ENCODE measurements at places on chromosomes 7 and 10. TPM values are rescaled to one million over a fixed set of nuclear protein-coding genes. Genes with fewer than 3 reads are reported as not detected.

Gene C7orf33
- total RNA-seq = not detected

Gene LEP
- total RNA-seq = 0.10 TPM

Gene NRAP
- total RNA-seq = under 0.01 TPM

DNA sequence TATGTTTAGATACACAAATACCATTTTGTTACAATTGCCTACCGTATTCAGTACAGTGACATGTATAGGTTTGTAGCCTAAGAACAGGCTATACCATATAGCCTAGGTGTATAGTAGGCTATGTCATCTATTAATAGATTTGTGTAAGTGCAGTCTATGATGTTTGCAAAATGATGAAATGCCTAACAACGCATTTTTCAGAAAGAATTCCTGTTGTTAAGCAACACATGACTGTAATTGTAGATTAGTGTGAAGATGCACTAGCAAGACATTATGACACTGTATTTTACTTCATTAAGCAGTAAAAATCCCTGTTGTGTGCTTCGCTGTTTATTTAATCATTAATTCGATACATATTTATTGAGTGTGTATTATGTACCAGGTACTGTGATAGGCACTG lies 446.0 kb downstream of the SUGCT start:
- H3K4me3 ChIP-seq = no peak overlapping the region
- H3K36me3 ChIP-seq = no peaks in the 10 kb centered on the region
- DNase-seq = no peak
- H3K4me1 ChIP-seq = no peaks in the 10 kb centered on the region

DNA sequence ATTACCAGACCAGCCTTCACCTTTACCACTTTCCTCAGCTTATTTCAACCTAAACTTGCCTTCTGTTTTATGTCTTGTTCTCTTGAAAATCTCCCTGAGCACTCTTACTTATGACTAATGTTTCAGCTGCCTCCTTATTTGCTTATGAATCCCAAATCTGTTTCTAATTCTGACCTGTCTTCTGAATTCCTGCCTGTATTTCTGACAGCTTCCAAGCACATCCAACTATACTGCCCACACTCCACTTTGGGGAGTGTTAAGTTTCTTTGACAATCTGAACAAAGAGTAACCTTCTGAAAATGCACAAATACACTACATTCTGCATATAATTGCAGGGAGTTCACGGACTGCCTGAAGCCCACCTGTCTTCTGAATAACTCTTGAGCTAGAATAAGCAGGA lies 48.7 kb downstream of the ARMC3 start:
- no peak overlapping the region for H3K27ac ChIP-seq
- H3K4me1 ChIP-seq = no peaks in the 10 kb centered on the region
- H3K36me3 ChIP-seq = no peaks in the 10 kb centered on the region
- no peak for DNase-seq

- peaks cover 5% of the 10 kb centered on the region for H3K36me3 ChIP-seq
- no peaks in the 10 kb centered on the region for H3K27me3 ChIP-seq
- H3K27ac ChIP-seq = no peak overlapping the region
- H3K4me1 ChIP-seq = no peaks in the 10 kb centered on the region
These were observed 13.6 kb downstream of the MRPS33 start for GRCh38 chr7:141001122-141001521.

DNA sequence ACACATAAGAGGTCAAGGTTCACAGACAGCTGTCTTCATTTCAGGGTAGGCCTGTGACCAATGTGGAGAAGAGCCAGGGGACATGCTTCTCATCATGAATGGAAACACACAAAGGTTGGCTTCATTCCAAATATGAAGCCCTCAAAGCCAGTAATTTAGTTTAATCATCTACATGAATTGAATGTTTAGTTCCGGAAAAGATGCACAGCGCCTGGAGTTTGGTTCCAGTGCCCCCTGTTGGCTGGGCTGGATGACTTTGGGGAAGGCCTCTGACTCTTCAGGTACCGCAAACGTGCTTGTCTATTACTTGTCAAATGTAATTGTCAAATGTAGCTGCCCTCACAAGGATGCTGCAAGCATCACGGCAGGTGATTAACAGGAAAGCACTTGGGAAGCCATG lies 130.7 kb downstream of the ADRA2A start:
- no peaks in the 10 kb centered on the region for H3K4me1 ChIP-seq
- no peaks in the 10 kb centered on the region for H3K36me3 ChIP-seq
- H3K27me3 ChIP-seq = no peaks in the 10 kb centered on the region

DNA sequence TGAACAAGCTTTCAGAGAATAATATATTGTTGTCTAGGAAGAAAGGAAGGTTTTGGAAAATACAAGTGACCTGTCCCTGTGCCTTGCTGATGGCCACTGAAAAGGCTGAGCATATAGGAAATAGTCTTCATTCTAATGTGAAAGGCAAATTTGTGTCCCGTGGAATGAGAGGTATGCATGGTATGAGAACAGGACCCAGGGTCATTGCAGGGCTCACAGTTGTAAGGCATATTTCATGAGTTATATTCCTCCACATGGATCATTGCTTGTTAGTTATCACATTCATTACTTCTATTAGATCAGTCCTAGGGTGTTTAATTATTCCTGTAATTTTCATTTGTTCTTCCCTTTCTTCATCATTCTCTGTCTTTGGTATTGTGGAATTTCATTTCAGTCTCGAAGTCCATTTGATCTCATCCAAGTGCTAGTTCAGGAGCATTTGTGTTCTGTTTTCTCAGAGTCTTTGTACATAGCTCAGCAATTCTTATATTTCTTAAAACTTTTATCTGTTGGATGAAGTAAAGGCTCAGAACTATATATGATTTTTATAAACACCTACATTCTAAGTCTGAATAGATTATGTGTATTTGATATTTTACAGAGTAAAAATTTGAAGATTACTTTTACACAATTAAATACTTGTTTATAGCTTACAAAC lies 39.4 kb upstream of the ARHGAP21 start:
- no peaks in the 10 kb centered on the region for H3K4me1 ChIP-seq
- H3K27me3 ChIP-seq = no peaks in the 10 kb centered on the region
- DNase-seq = no peak

DNA sequence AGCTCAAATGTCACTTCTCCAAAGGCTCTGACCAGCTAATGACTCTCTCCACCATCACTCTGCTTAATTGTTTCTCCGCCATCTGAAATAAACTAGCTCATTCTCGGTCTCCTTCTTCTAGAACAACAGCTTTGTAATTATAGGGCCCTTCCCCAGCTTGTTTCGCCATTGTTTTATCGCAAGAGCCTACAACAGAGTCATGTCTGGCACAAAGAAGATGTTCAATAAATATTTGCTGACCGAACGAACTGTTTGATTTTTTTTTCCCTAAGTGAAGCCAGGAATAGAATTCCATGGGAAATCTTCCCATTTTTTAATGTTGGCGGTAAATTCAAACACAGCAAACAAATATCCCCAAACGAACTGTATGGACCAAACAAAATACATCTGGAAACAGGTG lies 63.8 kb upstream of the NMT2 start:
- H3K4me1 ChIP-seq = no peaks in the 10 kb centered on the region
- DNase-seq = no peak
- H3K27ac ChIP-seq = no peak overlapping the region
- H3K27me3 ChIP-seq = no peaks in the 10 kb centered on the region

- H3K36me3 ChIP-seq = no peaks in the 10 kb centered on the region
- H3K4me3 ChIP-seq = no peak overlapping the region
- H3K4me1 ChIP-seq = peaks cover 20% of the 10 kb centered on the region
- no peak for DNase-seq
- H3K27ac ChIP-seq = no peak overlapping the region
These were observed 172.5 kb upstream of the SHH start for GRCh38 chr7:155984609-155985405.

DNA sequence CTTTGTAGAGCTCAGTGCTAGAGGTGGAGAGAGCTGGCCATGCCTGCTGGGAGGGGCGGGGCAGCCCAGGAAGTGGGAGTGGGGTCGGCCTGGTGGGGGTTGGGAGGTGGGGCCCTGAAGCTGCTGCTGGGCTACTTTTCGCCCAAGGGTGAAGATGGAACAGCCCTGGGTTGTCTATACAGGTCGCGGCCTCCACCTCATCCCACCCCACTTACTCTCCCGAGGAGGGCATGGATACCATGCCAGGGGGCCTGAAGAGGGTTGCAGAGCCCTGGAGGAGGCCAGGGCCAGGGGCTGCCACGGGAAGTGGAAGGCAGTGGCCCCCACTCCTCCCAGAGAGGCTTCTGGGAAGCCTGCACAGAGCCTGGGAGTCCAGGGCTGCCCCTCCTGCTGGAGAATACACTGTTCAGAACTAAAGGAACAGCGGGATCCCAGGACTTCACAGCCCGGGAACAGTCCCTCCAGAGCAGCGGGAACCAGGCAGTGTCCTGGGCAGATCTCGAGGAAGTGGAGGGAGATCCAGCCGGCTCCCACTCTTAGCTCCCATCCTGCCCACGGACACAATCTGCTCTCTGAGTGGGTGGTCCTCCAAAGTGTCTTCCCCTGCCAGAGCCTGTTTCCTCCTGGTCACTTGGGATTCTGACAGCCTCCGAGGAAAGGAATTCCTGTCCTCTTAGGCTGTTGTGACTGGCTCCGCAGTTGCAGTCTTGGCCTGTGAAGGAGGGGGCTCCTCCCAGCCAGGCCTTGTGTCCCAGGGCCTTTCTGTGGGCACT lies 23.5 kb downstream of the MAT1A start:
- H3K36me3 ChIP-seq = no peaks in the 10 kb centered on the region
- no peaks in the 10 kb centered on the region for H3K27me3 ChIP-seq
- DNase-seq = peak; percentile 19
- no peak overlapping the region for H3K4me3 ChIP-seq
- H3K4me1 ChIP-seq = peaks cover 8% of the 10 kb centered on the region

GRCh38 chr10:61397175-61397986 lies 55.8 kb downstream of the TMEM26 start:
- H3K27me3 ChIP-seq = no peaks in the 10 kb centered on the region
- DNase-seq = no peak
- H3K27ac ChIP-seq = no peak overlapping the region
- H3K4me1 ChIP-seq = no peaks in the 10 kb centered on the region

DNA sequence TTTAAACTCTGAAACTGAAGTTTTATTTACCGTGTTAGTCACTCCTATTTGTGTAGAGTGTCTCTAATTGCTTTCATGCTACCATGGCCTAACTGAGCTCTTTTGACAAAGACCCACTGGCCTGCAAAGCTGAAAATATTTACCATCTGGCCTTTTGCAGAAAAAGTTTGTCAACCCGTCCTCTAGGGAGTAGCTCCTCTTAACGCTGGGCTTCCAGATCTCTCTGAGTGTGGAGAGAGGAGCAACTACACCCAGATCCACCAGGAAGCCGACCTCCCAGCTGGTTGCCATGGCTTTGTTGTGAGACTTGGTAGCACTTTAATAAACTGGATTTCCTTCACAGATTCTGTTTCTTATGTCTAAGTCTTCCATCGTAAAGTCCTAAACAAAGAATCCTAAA lies 4.2 kb upstream of the C10orf71 start:
- H3K27me3 ChIP-seq = peaks cover 5% of the 10 kb centered on the region
- no peak overlapping the region for H3K27ac ChIP-seq
- no peak for DNase-seq

DNA sequence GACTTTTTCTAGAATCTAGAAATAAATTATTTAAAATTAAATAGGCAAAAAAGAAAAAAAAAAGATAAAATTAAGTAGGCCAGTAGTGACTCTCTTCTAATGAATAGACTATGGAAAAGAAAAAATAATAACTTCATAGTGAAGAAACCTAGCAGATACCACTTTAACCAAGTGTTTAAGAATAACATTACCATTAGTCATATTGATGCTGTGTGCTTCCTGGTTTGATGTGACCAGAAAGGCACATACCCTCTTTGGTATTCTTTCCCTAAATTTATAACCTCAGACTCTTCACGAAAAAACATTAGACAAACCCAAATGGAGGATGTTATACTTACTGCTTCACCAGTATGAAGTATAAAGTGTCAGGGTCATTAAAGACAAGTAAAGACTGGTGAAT lies 42.6 kb downstream of the KIF20B start:
- H3K36me3 ChIP-seq = peaks cover 4% of the 10 kb centered on the region
- H3K27ac ChIP-seq = no peak overlapping the region
- DNase-seq = no peak
- no peaks in the 10 kb centered on the region for H3K4me1 ChIP-seq
- no peaks in the 10 kb centered on the region for H3K27me3 ChIP-seq

- H3K36me3 ChIP-seq = peaks cover 15% of the 10 kb centered on the region
- no peak overlapping the region for H3K4me3 ChIP-seq
- H3K4me1 ChIP-seq = no peaks in the 10 kb centered on the region
- no peaks in the 10 kb centered on the region for H3K27me3 ChIP-seq
- no peak for DNase-seq
These were observed 135.5 kb downstream of the DOCK1 start for GRCh38 chr10:127040756-127041155.

GRCh38 chr10:132611026-132611910 lies 73.7 kb downstream of the INPP5A start:
- peaks cover 36% of the 10 kb centered on the region for H3K36me3 ChIP-seq
- no peak overlapping the region for H3K4me3 ChIP-seq
- H3K27me3 ChIP-seq = no peaks in the 10 kb centered on the region
- no peak overlapping the region for H3K27ac ChIP-seq

- no peaks in the 10 kb centered on the region for H3K36me3 ChIP-seq
- H3K4me1 ChIP-seq = no peaks in the 10 kb centered on the region
- H3K4me3 ChIP-seq = no peak overlapping the region
- H3K27me3 ChIP-seq = no peaks in the 10 kb centered on the region
These were observed 70.4 kb downstream of the ST8SIA6 start for GRCh38 chr10:17383801-17384555.

GRCh38 chr7:127635659-127636285 lies 16.2 kb upstream of the SND1 start:
- no peaks in the 10 kb centered on the region for H3K27me3 ChIP-seq
- H3K4me1 ChIP-seq = no peaks in the 10 kb centered on the region
- no peaks in the 10 kb centered on the region for H3K36me3 ChIP-seq

DNA sequence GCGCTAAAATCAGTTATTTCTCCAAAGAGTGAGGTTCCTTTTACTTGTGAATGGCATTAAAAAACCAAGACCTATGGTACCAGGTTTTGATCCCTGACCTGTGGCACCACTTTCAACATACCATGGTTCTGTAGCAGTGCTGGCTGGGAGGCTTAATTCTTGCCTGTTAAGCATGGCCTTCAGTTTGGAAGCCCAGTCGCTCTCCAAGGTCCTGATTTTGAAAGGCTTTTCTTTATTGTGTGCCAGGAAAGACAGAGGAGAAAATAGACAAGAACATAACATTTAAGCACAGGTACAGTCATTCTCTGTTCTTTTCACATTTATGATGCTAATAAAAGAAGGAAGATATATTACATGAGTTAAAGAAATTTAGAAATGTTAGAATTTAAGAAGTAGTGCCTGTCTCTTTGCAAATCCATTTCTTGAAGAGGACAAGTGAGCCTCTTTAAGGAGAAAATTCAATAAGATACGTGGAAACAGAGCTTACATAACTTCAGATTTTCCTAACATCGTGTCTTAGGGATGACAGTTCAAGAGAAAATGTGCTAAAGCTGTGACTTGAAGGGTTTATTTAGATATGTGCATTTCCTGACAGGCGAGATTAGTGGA lies 357.6 kb downstream of the DPP6 start:
- peaks cover 3% of the 10 kb centered on the region for H3K4me1 ChIP-seq
- DNase-seq = peak; percentile 73
- no peaks in the 10 kb centered on the region for H3K36me3 ChIP-seq
- H3K4me3 ChIP-seq = no peak overlapping the region
- no peak overlapping the region for H3K27ac ChIP-seq
- no peaks in the 10 kb centered on the region for H3K27me3 ChIP-seq
